ENCODE measurements at places on chromosomes 7 and 10.

DNA sequence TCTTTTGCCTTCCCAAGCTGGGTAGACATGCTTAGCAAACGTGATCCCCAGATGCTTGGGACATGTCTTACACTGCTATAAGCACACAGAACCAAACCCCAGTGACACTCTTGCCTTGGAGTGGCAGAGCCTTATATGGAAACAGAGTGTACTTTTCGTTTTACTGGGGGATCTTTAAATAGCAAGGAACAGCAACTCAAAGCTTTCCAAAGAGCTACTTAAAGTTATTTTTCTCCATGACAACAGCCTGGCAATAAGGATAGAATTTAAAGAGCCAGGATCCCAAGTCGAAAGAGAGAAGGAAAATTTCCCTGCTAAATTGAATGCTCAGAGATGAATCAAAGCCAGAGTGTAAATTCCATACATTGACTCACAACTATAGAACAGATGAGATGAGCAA lies 67.8 kb downstream of the ZNF365 start:
- no peak for DNase-seq

- peak; percentile 89 for DNase-seq
Measured at GRCh38 chr7:30278376-30278775, 6.0 kb upstream of the ZNRF2 start.

GRCh38 chr7:140695381-140695780 lies 1.1 kb upstream of the NDUFB2 start:
- no peak for DNase-seq

- no peak for DNase-seq
Measured at GRCh38 chr10:122310311-122311050, 39.4 kb downstream of the BTBD16 start.

DNA sequence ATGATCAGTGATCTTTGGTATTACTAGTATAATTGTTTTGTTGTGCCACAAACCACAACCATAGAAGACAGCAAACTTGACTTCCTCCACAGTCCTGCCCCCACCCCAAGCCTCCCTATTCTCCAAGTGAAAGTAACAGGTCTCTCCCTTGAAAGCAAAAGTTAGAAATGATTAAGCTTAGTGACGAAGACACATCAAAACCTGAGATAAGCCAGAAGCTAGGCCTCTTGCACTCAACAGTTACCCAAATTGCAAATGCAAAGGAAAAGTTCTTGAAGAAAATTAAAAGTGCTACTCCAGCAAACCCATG lies 7.5 kb downstream of the SAR1A start:
- DNase-seq: no peak

- peak; percentile 40 for DNase-seq
Measured at GRCh38 chr10:44913350-44914081, 2.4 kb downstream of the TMEM72 start.

GRCh38 chr7:6271694-6272440 lies 557 bp downstream of the CYTH3 start:
- peak; percentile 18 for DNase-seq

GRCh38 chr10:112279433-112279832 lies 3.8 kb upstream of the TECTB start:
- DNase-seq: no peak

GRCh38 chr10:73060738-73061635 lies 35.7 kb downstream of the P4HA1 start:
- DNase-seq: peak; percentile 26

DNA sequence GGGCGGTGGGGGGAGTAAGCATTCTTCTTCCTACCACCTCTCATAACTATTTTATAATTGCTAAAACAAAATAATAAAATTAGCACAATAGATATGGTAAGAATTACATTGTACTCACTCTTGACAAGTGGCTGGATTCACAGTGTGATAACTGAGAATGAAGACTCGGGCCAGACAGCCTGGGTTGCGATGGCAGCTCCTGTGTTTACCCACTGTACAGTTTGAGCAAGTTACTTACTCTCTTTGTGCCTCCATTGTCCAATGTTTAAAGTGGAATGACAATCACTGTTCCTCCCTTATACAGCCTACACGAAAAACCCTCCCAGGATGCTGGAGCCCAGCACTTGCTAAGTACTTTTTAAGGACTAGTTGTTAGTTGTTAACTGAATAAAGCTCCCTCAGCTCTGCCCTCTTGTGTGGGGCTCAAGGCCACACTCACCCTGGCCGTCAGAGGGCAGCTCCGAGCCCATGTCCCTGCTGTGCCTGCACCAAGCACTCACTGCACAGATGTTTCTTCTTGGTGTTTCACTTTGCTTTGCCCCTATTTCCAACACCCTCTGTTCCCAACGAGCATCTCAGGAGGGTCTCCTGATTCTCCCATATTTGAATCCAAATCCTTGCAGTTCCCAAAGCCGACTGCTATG lies 56.4 kb upstream of the NPS start:
- DNase-seq: no peak

All from DMS79 treated with DMSO at 0.1 percent for 48 hours (cell line).